ENCODE measurements at places on chromosomes 5 and 9.

GRCh38 chr9:18208166-18209059 is 265.5 kb upstream of the ADAMTSL1 start:
- DNase-seq = peak; percentile 30

DNA sequence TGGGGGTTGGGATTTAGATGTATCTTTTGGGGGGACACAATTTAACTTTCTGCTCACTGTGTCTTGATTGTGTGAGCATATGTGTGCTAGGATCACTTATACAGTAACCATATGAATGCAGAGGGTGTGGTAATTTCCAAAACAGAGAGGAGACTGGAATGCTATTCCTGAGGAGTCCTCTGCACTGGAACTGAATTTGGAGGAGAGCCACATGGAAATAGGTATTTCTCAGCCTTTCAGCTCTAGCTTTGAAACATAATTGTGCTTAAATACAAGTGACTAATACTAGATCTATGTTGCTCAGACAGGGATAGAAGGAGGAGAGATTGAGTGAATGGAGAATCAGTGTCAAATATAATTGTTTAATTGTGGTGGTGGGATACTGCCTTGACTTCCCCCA is 45.5 kb downstream of the FOCAD start:
- DNase-seq = no peak

GRCh38 chr5:180642779-180643178 is 6.6 kb downstream of the FLT4 start:
- no peak for DNase-seq

- DNase-seq = no peak
Observed at GRCh38 chr5:81537905-81538547, 144.1 kb upstream of the ACOT12 start.

- peak; percentile 31 for DNase-seq
Observed at GRCh38 chr5:103519550-103519949, 43.0 kb downstream of the NUDT12 start.

GRCh38 chr9:122286764-122287163 is 22.1 kb downstream of the MRRF start:
- DNase-seq = no peak

DNA sequence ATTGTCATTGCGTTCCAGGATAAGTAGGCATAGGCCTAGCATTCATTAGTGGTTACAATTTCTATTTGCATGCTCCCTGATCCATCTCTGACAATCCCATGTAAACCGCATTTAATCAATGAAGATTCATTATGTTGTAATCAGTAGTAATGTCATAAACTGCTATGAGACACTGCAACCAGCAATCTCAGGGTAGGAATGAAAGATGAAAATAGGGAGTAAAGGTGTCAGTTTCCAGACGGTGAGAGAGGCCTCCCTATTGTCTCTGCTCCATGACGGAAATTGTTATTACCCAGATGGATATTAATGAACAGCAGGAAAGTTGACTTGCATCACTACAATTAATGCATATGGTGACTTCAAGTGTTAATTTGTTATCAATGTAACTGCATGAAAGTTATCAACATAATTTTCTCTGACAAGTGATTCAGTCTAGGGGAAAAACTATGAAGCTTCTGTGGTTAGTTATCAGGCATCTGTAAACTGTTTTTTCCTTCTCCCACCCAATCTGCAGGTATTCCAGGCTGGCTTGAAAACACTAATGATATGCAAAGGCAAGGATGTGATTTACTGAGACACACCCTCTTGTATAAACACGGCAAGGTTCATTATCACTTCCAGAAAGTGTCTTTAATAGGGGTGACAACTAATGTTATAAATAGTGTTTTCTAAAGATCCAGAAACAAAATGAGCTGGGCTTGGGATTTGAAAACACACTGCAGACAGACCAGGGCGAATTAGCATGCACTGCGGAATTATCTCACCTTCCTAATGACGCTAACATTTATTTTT is 73.5 kb downstream of the ZNF622 start:
- no peak for DNase-seq

DNA sequence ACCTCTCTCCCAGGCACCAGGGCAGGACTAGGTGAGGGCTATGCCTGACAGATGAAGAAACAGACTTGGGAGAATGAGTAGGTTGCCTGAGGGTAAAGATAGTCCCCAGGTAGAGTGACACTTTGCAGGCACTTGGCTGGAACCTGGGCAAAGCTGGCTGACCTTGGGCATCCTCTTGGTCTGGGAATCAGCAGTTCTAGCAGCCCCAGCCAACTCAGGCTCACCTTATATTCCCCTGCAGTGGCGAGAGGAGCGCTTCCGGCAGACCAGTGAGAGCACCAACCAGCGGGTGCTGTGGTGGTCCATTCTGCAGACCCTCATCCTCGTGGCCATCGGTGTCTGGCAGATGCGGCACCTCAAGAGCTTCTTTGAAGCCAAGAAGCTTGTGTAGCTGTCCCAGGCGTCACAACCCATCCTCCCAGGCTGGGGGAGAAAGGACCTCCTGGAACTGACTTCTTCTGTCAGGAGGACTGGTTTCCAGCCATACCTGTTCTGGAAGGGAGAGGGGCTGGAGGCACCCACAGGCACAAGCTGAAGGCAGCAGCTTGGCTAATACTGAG is 3.1 kb downstream of the TMED9 start:
- no peak for DNase-seq

DNA sequence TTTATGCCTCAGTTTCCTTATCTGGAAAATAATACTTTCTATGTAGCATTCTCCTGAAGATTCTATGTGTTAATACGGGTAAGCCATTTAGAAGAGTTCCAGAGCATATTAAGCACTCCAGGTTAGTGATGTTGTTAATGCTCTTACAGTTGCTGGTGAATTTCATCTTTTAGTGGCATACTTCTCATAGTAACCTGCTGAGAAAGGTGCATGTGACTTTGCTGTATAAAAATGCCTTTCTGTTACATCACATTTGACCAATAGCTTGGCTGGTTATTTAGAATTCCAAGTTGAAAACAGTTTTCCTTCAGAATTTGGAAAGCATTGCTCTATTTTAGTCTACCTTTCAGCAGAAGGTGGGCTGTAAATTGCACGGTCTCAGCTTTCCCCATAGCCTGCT is 27.2 kb downstream of the GCNT1 start:
- DNase-seq = no peak

- DNase-seq = no peak
Observed at GRCh38 chr9:109641372-109641659, 138.7 kb upstream of the PALM2AKAP2 start.

GRCh38 chr5:9239071-9239470 is 306.8 kb downstream of the SEMA5A start:
- no peak for DNase-seq

DNA sequence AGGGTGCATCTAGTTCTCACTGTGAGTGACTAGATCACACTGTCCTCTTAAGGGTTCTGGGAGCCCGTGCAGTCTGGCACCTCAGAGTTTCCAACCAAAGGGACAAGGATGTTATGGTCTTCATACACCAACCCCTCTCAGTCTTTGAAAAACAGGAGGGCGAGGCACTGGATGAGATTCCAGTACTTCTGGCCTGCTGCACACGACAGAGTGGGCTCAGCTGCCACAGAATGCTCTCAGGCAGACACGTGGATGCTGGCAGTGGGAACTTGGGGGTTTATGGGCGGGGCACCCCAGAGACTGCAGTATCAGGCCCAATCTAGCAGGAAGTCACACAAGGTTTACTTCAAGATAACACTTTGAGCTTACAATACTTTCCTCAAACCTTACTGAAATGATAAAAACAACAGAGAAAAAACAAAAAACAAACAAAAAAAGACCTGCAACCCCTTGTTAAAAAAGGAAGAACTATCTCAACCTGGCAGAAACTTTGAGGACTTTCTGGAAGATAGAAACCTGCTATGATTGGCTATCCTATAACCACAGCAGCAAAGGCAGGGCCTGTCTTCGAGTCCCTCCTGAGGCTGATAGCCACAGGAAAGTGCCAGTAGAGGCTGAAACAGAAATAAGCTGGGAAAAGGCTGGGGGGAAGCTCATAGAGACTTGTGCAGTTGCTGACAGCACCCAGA is 28.3 kb upstream of the TGFBR1 start:
- peak; percentile 87 for DNase-seq

DNA sequence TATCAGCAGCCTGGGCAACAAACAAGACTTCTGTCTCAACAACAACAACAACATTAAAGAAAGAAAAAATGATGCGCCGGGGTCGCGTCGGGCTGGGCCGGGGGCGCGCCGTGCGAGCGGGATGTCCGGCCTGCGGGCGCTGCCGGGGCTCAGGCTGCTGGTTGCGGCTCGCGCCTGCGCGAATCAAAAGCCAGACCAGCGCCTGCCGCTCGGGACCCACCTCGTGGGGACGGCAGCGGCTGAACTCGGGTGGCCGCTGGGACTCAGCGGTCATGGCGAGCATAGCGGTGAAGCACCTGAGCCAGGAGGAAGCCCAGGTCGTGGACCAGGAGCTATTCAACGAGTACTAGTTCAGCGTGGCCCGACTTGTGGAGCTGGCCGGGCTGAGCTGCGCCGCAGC is 11.9 kb upstream of the NHP2 start:
- DNase-seq = no peak

GRCh38 chr5:172874647-172875504 is 40.8 kb downstream of the ERGIC1 start:
- peak; percentile 17 for DNase-seq

DNA sequence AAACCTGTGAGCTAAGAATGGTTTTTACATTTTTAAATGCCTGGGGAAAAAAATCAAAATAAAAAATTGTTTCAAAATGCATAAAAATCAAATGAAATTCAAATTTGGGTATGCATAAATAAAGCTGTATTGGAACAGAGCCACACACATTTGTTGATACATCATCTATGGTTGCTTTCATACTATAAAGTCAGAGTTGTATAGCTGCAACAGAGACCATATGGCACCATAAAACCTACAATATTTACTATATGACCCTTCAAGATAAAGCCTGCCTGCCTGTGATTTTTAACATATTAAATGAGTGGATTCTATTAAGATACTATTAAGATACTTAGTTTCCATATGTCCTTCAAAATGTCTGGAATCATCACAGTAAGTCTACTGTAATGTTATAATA is 40.0 kb downstream of the AUH start:
- no peak for DNase-seq

DNA sequence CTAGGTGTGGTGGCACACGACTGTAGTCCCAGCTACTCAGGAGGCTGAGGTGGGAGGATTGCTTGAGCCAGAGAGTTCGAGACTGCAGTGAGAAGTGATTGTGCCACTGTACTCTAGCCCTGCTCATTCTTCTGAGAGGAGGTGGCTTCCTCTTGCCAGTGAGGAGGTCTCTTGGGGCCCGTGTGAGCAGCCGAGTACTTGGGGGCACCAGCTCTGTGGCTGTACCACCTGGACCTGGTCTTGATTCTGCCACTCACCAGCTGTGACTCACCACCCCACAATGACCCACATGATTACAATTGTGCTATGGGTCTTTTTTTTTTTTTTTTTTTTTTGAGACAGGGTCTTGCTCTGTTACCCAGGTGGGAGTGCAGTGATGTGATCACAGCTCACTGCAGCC is 18.0 kb upstream of the CRB2 start:
- DNase-seq = no peak

GRCh38 chr5:10762776-10763500 is 1.9 kb upstream of the DAP start:
- no peak for DNase-seq

DNA sequence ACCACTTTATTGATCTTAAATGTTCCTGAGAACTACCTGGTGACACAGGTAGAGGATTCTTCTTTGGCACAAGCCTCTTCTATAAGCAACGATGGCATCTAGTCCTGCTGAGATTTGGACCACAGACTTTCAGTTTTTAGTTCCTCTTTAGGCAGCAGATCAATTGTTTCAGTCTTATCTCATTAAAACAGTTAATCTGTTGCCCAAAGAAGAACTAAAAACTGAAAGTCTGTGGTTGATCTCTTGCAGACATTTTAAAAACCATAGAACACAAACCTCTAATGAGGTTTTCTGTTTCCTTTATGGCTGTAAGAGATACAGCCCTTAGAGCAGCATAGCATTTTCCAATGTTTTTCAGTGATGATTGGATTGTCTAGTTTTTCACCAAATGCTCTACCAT is 480.9 kb downstream of the MTRR start:
- DNase-seq = peak; percentile 88

GRCh38 chr5:135136546-135136945 is 102.5 kb upstream of the PITX1 start:
- DNase-seq = peak; percentile 57

DNA sequence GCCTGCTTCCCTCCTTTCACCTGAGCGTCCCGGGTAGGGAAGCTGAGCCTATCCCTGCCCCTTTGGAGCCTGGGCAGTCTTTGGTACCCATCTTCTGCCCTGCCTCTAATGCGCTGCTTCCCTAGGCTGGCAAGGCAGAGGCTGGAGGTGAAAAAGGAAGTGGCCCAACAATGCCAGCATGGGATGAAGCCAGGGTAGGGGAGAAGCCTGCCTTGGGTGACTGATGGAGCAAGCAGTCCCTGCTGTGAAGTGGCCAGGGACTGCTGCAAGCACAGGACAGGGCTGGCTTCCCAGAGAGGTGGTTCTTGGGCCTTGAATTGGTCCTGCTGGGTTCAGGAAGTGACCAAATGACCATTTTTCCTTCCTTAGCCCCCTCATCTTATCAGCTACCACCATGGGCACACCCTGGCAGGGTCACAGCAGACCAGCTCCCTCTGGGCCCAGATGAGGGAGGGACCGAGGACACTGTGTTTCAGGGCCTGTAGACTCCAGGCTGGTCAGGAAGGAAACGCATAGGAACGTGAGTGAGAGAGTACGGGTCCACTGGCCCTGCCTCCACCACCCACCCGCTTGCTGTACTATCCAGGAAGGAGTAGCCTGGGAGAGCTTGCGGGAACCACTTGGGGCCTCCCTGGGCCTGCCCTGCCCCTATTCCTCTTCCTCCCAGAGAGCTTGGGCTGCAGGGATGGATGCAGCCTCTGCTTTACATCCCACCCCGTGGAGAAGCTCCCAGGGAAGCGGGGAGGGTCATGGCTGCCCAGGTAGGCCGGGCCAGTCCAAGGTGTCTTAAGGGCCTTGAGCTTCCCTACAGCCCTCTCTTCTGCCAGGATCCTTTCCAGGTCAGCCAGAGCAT is 102.6 kb downstream of the DAB2IP start:
- DNase-seq = no peak

DNA sequence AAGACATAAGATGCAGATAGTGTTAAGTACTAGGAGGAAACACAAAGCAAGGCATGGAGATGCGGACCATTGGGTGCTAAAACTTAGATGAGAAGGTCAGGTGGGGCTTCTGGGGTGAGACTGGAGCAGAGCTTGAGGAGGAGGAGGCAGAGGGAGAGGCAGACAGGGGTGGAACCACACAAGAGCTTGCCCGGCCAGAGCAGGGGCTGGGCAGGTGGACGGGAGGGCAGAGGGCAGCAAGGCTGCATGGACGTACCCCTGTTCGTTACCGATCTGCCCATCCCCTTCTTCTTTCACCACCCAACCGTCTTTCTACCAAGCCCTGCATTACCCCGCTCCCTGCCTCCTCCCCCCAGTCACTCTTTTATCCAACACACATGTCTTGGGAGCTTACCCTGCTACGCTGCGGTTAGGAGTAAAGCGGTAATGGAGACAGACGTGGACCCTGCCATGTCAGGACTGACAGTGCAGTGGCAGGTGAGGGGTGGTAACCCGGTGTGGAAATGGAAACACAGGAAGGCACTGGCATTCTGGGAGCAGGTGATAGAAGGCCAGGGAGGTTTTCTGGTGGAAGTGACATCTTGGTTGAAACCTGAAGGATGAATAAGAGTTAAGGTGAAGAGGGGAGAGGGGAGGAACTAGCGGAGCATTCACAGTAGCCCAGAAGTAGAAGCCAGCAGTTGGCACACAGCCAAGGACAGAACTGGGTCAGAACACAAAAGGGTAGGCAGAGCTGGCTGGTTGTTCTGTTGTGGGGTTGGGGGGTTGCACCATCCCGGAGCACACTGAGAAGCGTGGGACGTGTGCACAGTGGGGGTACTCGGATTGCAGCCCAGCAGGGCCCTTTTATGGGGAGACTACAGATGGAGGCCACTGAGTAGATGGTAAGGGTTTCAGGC is 167.2 kb downstream of the CACNA1B start:
- DNase-seq = no peak

GRCh38 chr5:7852542-7852941 is 1.6 kb upstream of the CFAP90 start:
- peak; percentile 44 for DNase-seq

All from OCI-M1 (cell line).